A549 treated with ZK216348 at 1 μM for 4 hours (cell line): ENCODE measurements at places on chromosomes 6 and 20. TPM values are rescaled to one million over a fixed set of nuclear protein-coding genes. Genes with fewer than 3 reads are reported as not detected.

MUCL3 gene
- total RNA-seq: 0.08 to 0.17 TPM (median 0.10 TPM) in 5 replicates

FAM209A gene
- total RNA-seq: 0.19 to 0.55 TPM (median 0.33 TPM) in 4 of 5 replicates, not detected in the other

RAET1E gene
- 2.1 to 4.1 TPM (median 2.7 TPM) in 5 replicates for total RNA-seq

MUC21 gene
- total RNA-seq: 0.05 TPM in 1 of 5 replicates, not detected in the others

SPTLC3 gene
- not detected in 5 replicates for total RNA-seq

TP53TG5 gene
- not detected in 5 replicates for total RNA-seq

IMPG1 gene
- total RNA-seq: not detected in 5 replicates

SLC17A1 gene
- 0.14 TPM in 1 of 5 replicates, not detected in the others for total RNA-seq

CASS4 gene
- 0.08 to 0.09 TPM in 2 of 5 replicates, not detected in the others for total RNA-seq

SNAI1 gene
- total RNA-seq: 7.7 to 15.0 TPM (median 12.8 TPM) in 5 replicates

NNAT gene
- not detected in 5 replicates for total RNA-seq

BIRC7 gene
- total RNA-seq: 0.99 to 3.7 TPM (median 2.6 TPM) in 5 replicates

SERINC3 gene
- 60.0 to 91.8 TPM (median 77.9 TPM) in 5 replicates for total RNA-seq

HNF4A gene
- 11.4 to 21.3 TPM (median 16.5 TPM) in 5 replicates for total RNA-seq

MYH7B gene
- 0.13 to 0.25 TPM (median 0.18 TPM) in 3 of 5 replicates, not detected in the others for total RNA-seq

PPP1R3G gene
- 1.2 to 2.2 TPM (median 1.6 TPM) in 5 replicates for total RNA-seq

SLC13A3 gene
- total RNA-seq: 0.21 TPM in 1 of 5 replicates, not detected in the others

NFATC2 gene
- total RNA-seq: 7.0 to 9.8 TPM (median 7.2 TPM) in 5 replicates

HLA-DMB gene
- 1.1 to 2.2 TPM (median 1.8 TPM) in 5 replicates for total RNA-seq

MUC22 gene
- total RNA-seq: 0.02 TPM in 1 of 5 replicates, not detected in the others

SLC22A16 gene
- total RNA-seq: not detected in 5 replicates

LY6G6F gene
- total RNA-seq: not detected in 5 replicates

ADAT2 gene
- total RNA-seq: 2.0 to 5.8 TPM (median 4.1 TPM) in 5 replicates

PNPLA1 gene
- 0.15 TPM in 1 of 5 replicates, not detected in the others for total RNA-seq

DNPH1 gene
- total RNA-seq: 55.7 to 104 TPM (median 97.9 TPM) in 5 replicates

SLC17A3 gene
- 0.87 to 2.0 TPM (median 1.1 TPM) in 5 replicates for total RNA-seq

HRH3 gene
- total RNA-seq: not detected in 5 replicates

LHFPL5 gene
- 0.26 TPM in 1 of 5 replicates, not detected in the others for total RNA-seq

CCDC28A gene
- total RNA-seq: 9.3 to 14.5 TPM (median 13.5 TPM) in 5 replicates

DEFB110 gene
- not detected in 5 replicates for total RNA-seq

PPIL6 gene
- total RNA-seq: 0.81 to 4.4 TPM (median 2.0 TPM) in 5 replicates

ATP9A gene
- 10.8 to 18.0 TPM (median 13.7 TPM) in 5 replicates for total RNA-seq

CAGE1 gene
- 0.12 TPM in 1 of 5 replicates, not detected in the others for total RNA-seq

F13A1 gene
- not detected in 5 replicates for total RNA-seq

BPIFB3 gene
- total RNA-seq: not detected in 5 replicates

OR5V1 gene
- total RNA-seq: not detected in 5 replicates

EHMT2 gene
- total RNA-seq: 17.2 to 32.6 TPM (median 30.9 TPM) in 5 replicates

DEF6 gene
- 0.07 to 0.18 TPM (median 0.13 TPM) in 3 of 5 replicates, not detected in the others for total RNA-seq

PTCHD4 gene
- total RNA-seq: 0.06 to 0.11 TPM (median 0.09 TPM) in 3 of 5 replicates, not detected in the others

SMLR1 gene
- not detected in 5 replicates for total RNA-seq
